ELR (cell line): ENCODE measurements at places on chromosomes 11 and 22.

DNA sequence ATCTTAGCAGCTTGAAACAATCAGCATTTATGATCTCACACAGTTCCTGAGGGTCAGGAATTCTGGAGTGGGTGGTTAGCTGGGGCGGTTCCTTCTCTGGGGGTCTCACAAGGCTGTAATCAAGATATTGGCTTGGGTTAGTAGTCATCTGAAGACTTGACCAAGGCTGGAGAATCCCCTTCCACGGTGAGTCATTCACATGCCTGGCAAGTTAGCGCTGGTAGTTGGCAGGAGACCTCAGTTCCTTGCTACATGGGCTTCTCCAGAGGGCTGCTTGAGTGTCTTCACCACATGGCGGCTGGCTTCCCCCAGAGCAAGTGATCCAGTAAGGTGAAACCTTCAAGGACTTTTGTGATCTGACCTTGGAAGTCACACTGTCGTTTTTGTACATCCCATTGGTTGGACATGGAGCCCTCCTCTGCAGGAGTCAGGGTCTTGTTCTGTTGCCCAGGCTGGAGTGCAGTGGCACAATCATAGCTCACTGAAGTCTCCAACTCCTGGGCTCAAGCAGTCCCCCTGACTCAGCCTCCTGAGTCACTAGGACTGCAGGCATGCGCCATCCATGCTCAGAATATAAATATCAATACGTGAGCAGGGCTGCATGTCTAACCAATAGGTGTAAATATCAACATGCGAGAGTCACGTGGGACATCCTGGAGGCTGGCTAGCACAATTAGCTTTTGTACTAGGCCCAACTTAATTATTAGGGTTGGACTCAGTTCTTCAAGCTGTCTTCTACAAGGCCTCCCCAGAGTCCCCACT lies 7.2 kb upstream of the NIPSNAP1 start:
- DNase-seq, result peak; percentile 91

DNA sequence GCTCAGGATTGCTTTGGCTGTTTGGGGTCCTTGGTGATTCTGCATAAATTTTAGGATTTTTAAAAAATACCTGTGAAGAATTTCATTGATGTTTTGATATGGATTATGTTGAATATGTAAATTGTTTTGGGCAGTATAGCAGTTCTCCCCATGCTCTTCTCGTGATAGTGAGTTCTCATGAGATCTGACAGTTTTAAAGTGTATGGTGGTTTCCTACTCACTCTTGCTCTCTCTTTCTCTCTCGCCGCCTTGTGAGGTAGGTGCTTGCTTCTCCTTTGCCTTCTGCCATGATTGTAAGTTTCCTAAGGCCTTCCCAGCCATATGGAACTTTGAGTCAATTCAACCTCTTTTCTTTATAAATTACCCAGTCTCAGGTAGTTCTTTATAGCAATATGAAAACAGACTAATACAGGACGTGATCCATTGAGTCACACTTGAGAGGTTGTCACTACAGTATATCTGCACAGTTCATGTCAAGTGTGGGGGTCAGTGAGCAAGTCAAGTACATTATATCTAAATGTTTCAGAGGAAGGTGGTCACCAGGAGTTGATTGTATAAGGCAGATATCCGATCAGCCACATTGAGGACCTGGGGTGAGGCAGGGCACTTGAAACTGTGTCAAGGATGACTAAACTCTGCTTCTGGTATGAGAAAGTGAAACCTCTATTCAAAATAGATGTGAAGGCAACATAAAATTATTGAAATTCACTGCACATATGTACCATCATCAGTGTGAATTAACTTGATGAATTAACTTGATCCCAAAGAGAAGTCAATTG lies 70.7 kb upstream of the CCDC179 start:
- no peak for DNase-seq

- no peak for DNase-seq
These were observed 1048.4 kb downstream of the BRD1 start for GRCh38 chr22:48779211-48779643.

GRCh38 chr11:8933931-8934330 lies 1.2 kb upstream of the C11orf16 start:
- DNase-seq, result no peak

- peak; percentile 95 for DNase-seq
These were observed 13.6 kb downstream of the RNF185 start for GRCh38 chr22:31173386-31174145.

DNA sequence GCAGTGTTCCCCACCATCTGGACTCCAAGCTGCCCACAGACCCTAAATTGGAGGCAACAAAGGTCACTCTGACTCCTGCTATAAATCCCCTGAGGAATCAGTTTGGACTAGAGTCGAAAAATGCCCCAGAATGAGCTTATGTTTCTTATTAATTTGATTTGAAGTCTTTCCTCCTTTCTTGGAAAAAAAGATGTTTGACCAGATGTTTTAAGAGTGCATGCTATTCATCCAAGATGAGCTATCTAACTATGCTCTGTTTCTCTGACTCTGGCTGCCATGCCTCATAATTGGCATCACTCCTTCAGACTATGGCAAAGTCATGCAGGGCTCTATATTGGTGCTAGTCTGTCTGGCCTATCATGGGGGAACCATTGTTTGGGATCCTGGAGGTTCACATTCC lies 174.0 kb downstream of the SPON1 start:
- DNase-seq, result no peak

DNA sequence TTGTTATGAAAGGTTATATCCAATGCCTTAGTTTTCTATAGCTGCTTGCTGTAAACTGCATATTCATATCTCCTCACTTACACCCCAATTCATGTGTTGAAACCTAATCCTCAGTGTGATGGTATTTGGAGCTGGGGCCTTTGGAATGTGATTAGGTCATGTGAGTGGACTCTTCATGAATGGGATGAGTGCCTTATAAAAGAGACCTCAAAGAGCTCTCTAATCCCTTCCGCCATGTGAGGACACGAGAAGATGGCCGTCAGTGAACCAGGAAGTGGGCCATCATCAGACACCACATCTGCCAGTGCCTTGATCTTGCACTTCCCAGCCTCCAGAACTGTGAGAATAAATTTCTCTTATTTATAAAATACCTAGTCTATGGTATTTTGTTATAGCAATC lies 79.3 kb downstream of the CYP2R1 start:
- no peak for DNase-seq

- no peak for DNase-seq
These were observed 314.2 kb downstream of the BLID start for GRCh38 chr11:121801781-121802180.

- DNase-seq, result no peak
These were observed 102.3 kb upstream of the DRD2 start for GRCh38 chr11:113577356-113578032.

DNA sequence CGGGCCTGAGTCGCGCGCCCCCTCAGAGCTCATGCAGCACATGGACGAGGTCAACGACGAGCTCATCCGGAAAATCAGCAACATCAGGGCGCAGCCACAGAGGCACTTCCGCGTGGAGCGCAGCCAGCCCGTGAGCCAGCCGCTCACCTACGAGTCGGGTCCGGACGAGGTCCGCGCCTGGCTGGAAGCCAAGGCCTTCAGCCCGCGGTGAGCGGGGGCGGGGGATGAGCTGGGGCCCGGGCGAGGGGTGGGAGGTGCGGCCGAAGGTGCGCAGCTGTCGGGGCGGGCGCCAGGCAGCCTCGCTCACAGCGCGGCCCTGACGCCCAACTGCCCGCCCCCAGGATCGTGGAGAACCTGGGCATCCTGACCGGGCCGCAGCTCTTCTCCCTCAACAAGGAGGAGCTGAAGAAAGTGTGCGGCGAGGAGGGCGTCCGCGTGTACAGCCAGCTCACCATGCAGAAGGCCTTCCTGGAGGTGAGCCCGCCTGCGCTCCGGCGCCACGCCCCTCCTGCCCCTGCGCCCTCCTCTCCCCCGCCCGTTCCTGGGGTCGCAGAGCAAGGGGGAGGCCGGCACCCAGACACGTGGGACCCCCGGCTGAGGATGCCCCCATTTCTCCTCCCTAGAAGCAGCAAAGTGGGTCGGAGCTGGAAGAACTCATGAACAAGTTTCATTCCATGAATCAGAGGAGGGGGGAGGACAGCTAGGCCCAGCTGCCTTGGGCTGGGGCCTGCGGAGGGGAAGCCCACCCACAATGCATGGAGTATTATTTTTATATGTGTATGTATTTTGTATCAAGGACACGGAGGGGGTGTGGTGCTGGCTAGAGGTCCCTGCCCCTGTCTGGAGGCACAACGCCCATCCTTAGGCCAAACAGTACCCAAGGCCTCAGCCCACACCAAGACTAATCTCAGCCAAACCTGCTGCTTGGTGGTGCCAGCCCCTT lies 20.5 kb downstream of the EPS8L2 start:
- DNase-seq, result no peak
